ENCODE measurements at places on chromosomes 16 and 17. TPM values are rescaled to one million over a fixed set of nuclear protein-coding genes. Genes with fewer than 3 reads are reported as not detected.

GSDMA gene
- not detected for total RNA-seq

GSE1 gene
- 28.8 TPM for total RNA-seq

PABPN1L gene
- total RNA-seq, result not detected

EVI2B gene
- under 0.01 TPM for total RNA-seq

SEZ6 gene
- not detected for total RNA-seq

CDH1 gene
- total RNA-seq, result 0.17 TPM

HS3ST3B1 gene
- total RNA-seq, result 1.4 TPM

UMOD gene
- not detected for total RNA-seq

ASPA gene
- not detected for total RNA-seq

ZNF629 gene
- total RNA-seq, result 8.4 TPM

ACAP1 gene
- total RNA-seq, result not detected

CALB2 gene
- not detected for total RNA-seq

ITGA2B gene
- 1.0 TPM for total RNA-seq

ITGAD gene
- total RNA-seq, result not detected

EMP2 gene
- 43.7 TPM for total RNA-seq

SLC5A11 gene
- 0.17 TPM for total RNA-seq

FGF11 gene
- total RNA-seq, result 0.51 TPM

PLD6 gene
- 1.4 TPM for total RNA-seq

CES5A gene
- not detected for total RNA-seq

HAS3 gene
- 4.5 TPM for total RNA-seq

RNF213 gene
- 111 TPM for total RNA-seq

C16orf74 gene
- 12.4 TPM for total RNA-seq

BEAN1 gene
- 0.34 TPM for total RNA-seq

EXOSC6 gene
- 47.6 TPM for total RNA-seq

NUBP2 gene
- total RNA-seq, result 91.8 TPM

ACE gene
- 155 TPM for total RNA-seq

TMEM88 gene
- 50.9 TPM for total RNA-seq

CCL3 gene
- total RNA-seq, result not detected

SNX20 gene
- total RNA-seq, result 0.70 TPM

NXPH3 gene
- total RNA-seq, result 4.0 TPM

WNT9B gene
- total RNA-seq, result not detected

CORO6 gene
- 1.6 TPM for total RNA-seq

IKZF3 gene
- total RNA-seq, result not detected

KRT40 gene
- not detected for total RNA-seq

TEKT1 gene
- not detected for total RNA-seq

KRT33B gene
- not detected for total RNA-seq

RHBDL1 gene
- 0.05 TPM for total RNA-seq

CES3 gene
- not detected for total RNA-seq

RNF157 gene
- total RNA-seq, result 0.34 TPM

ZNF205 gene
- total RNA-seq, result 26.2 TPM

IGF2BP1 gene
- 0.85 TPM for total RNA-seq

EPX gene
- total RNA-seq, result not detected

KRTAP4-5 gene
- not detected for total RNA-seq

CACNG1 gene
- not detected for total RNA-seq

TEDC2 gene
- 7.0 TPM for total RNA-seq

FAM171A2 gene
- total RNA-seq, result 7.0 TPM

GP1BA gene
- not detected for total RNA-seq

CLEC18C gene
- total RNA-seq, result not detected

NRN1L gene
- total RNA-seq, result 0.51 TPM

UTP4 gene
- 14.1 TPM for total RNA-seq

EFNB3 gene
- 0.14 TPM for total RNA-seq

CCL2 gene
- 84.3 TPM for total RNA-seq

PRR35 gene
- total RNA-seq, result not detected

CCT6B gene
- 0.28 TPM for total RNA-seq
